SK-N-DZ (cell line): ENCODE measurements at places on chromosomes 11 and 22.
A peak's percentile ranks its signal among the peaks of the same experiment; 100 is the strongest.

DNA sequence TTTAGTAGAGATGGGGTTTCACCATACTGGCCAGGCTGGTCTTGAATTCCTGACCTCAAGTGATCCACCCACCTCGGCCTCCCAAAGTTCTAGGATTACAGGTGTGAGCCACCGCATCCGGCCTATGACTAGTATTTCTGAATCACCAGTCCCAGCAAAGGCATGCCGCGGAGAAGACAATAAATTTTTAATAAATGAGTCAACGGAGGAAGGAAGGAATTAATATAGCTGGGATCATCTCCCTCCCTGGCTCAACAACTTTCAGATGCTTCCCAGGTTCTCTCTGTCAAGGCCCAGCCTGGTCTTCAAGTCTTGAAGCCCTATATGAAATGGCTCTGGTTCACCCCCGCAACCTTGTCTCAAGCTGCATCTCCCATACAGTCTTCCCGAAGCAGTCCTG is 45.7 kb downstream of the CYTH4 start:
- DNase-seq, result no peak

- DNase-seq, result no peak
Measured at GRCh38 chr22:19615001-19615461, 90.8 kb upstream of the CLDN5 start.

DNA sequence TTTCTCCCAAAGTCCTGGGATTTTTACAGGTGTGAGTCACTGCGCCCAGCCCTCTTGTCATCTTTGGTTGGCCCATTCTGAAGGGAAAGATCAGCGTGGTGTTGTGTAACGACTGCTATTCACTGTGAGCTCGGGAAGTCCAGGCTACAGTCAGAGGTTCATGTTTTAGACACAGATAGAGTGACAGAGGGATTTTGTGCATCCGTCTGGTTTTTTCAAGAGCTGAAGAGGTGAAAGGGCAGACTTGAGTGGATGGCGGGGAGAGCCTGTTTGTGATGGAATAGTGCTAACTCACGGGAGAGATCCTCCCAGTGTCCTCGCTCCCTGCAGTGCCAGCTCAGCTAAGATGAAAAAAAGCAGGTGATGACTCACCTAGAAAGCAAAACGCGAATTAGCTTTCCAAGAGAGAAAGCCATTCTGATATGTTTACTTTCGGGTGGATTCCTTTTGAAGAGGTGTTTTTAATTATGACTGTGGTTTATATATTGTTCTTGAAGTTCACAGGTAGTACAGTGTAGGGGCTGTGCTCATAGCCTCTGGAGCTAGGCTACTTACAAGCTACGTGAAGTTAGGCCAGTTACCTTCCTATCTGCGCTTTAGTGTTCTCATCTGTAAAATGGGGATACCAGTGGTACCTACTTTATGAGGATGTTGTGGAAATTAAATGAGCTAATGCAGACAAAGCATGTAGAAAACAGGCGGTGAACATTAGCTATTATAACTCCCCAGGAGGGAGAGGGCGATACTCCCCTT is 67.2 kb downstream of the C11orf91 start:
- DNase-seq, result no peak

DNA sequence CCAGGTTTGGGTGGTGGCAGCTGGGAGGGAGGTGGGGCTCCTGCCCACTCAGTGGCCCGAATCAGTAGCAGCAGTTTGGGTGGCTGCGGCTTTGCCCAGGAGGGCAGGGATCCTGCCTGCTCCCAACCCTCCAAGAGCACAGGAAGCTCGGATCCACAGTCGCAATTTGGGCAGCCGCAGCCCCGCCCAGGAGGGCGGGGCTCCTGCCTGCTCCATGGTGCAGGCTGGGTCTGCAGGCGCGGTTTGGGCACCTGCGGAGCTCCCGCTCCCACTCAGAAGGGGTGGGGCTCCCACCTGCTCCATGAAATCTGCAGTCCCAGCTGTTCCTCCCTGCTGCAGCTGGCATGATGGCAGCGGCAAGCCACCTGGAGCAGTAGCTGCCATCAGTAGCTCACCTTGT is 38.1 kb upstream of the CALCB start:
- DNase-seq, result no peak

- DNase-seq, result no peak
Measured at GRCh38 chr11:5737670-5738392, 1.6 kb downstream of the OR56B1 start.

DNA sequence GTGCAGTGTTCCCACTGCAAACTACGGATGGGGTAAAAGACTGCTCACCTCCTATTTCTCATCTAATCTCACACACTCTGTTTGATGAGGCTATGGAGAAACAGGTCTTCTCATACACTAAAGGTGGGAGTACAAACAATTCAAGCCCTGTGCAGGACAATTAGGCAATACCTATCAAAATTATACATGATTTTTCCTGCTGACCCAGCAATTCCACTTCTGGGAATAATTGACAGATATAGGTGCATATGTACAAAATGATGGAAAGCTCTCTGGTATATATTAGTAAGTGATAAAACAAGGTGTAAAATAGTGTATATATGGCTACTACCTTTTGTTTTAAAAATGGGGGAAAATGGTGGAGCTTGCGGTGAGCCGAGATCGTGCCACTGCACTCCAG is 23.1 kb downstream of the BDNF start:
- no peak for DNase-seq

DNA sequence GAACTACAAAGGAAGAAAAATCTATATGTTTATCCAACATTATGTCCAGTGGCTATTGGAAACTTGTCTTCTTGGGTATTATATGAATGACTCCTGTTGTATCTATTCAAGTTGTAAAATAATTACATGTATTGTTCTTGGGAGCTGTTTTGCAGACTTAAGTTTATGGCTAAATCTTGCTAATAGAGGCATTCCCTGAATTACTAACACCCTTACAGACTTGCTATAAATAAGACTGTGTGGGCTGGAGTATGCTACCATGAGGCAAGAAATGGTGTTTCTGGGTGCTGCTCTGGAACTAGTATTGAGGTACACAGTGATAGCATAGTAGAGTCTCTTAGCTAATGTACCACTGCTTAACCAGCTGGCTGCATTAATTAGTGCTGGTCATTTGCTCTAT is 155.1 kb downstream of the HIPK3 start:
- DNase-seq, result no peak

- DNase-seq, result peak; percentile 88
Measured at GRCh38 chr22:19974268-19974861, 32.7 kb upstream of the TXNRD2 start.

DNA sequence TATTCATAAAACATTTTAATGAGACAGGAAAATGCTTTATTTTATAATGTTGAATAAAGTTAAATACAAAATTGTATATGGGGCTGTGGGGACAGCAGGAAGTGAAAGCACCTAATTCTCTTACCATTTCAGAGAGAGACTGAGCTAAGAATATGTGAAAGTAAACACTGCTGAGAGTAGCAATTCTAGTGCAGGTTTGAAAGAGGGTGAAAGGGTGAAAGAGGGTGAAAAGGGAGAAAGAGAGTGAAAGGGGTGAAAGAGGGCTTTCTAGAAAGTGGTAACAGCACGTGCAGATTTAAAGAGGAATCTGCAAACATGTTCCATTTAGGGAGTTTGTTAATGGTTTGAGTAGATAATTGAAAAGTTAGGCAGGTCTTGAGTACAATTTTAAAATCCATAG is 652.0 kb upstream of the CCDC90B start:
- DNase-seq, result no peak

GRCh38 chr22:36365020-36365411 is 22.8 kb downstream of the MYH9 start:
- DNase-seq, result no peak

GRCh38 chr11:112176077-112176476 is 765 bp downstream of the BCO2 start:
- DNase-seq, result peak; percentile 61

DNA sequence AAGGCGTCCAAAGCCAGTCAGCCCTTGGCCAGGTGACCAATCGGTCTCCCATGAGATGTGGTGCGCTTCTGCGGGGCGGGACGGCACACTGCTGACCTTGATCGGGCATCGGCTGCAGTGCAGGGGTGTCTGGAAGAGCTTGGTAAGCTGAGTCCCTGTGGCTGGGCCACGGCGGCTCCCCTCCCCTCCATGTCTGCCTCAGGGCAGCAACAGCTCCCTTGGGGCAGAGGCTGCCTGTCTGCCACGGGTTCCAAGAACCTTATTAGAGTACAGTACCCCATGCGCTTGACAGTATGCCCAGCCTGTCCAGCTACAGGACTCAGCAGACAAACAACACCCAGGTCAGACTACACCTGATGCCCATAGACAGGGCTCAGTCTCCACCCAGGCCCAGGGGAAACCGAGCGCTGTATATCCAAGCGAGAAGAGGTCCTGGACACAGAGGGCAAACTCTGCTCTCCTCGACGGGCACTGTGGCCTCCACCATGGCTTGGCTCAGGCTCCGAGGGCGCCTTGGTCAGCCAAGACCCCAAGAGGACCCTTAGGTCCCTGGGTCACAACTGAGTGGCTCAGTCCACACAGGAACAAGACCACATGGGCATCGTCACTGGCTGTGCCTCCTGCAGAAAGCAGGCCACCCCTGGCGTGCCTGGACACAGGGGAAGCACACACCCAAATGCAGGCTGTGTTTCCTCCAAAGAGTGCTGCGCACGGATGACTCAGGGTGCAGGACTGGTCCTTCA is 18.9 kb downstream of the TSPAN32 start:
- DNase-seq, result no peak

GRCh38 chr11:798093-798713 is at the start of gene SLC25A22:
Gene SLC25A22, minus strand, starts transcription at chr11:798281. Its CDS starts 3,275 bp downstream, at chr11:795006.
- DNase-seq, result peak; percentile 79

GRCh38 chr22:41913040-41913719 is 1.7 kb downstream of the SHISA8 start:
- DNase-seq, result no peak

- DNase-seq, result no peak
Measured at GRCh38 chr22:35893698-35894097, 134.9 kb downstream of the RBFOX2 start.

DNA sequence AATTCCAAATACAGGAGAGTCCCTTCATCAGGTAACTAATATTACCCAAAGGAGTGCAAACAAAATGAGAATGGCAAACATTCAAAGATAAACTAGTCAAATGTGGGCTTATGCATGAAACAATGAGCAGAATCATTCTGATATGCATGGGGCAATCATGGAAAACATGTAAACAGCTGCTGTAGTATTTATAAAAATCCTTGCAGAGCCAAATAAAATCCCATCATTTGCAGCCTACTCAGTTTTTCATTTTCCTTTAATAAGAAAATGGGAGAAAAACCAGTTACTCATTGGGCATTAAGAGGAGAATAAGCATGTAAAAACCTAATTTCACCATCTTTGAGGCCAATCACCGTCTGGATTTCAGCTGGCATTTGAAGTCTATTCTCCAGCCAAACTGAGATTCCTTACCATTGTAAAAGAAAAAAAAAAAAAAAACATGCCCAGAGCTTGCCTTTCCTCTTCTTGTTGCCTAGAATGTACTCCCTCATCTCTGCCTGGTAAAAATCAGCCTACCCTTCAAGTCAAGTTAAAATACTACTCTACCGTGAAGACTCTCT is 249.1 kb downstream of the TTC28 start:
- no peak for DNase-seq

DNA sequence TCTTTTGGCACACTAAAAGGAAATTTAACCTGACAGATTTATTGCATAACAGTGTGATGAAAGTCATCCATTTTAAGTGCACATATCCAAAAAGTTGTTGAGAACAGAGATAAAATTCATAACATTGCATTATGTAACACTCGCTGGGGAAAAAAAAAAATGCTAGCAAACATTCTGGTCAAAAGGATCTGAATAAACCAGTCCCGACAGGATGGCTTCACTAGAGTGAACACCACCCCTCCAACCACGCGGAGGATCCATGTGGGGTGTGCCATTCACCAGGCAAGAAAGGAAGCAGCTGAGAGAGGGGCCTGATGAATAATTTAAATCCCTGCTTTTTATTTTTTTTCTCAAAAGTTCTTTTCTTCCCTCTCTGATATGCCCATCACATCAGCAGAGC is 258.7 kb downstream of the DCDC1 start:
- DNase-seq, result no peak

- peak; percentile 45 for DNase-seq
Measured at GRCh38 chr22:25702040-25702439, 39.9 kb upstream of the MYO18B start.

DNA sequence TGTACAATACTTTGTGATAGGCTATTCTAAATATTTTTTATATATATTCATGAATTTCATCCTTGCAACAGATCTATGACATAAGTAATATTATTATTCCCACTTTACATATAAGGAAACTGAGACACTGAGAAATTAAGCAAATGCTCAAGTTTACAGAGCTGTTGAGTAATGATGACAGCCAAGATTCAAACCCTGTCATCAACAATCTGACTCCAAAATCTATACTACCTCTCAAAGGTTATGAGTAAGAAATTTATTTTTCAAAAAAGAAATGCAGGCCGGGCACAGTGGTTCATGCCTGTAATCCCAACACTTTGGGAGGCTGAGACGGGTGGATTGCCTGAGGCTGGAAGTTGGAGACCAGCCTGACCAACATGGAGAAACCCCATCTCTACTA is 22.6 kb upstream of the SOX6 start:
- no peak for DNase-seq

DNA sequence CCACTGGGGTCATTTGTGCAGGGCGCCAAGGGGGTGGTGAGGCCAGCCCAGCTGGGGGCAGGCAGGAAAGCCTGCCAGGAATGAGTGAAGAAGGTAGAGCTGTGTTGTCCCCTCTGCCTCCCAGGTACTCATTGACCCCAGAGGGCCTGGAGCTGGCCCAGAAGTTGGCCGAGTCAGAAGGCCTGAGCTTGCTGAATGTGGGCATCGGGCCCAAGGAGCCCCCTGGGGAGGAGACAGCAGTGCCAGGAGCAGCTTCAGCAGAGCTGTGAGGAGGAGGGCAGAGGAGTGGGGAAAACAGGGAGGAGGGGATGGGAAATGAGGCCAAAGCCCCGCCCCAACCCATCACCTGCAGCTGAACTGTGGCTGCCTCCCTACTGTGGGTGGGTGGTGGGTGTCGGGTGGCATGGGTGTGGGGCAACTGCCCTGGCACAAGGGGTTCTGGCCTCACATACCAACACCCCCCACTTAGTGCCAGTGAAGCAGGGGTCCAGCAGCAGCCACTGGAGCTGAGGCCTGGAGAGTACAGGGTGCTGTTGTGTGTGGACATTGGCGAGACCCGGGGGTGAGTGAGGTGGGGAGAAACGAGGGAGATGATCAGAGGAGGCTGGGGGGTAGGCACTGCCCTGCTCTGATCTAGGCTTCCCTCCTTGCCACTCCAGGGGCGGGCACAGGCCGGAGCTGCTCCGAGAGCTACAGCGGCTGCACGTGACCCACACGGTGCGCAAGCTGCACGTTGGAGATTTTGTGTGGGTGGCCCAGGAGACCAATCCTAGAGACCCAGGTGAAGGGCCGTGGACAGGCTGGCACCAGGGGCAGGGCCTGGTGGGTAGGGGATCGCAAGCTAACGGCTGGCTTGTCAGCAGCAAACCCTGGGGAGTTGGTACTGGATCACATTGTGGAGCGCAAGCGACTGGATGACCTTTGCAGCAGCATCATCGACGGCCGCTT is 3.0 kb downstream of the MUS81 start:
- no peak for DNase-seq

GRCh38 chr11:1017269-1018005 is 19.1 kb downstream of the MUC6 start:
- peak; percentile 42 for DNase-seq
